ENCODE measurements at places on chromosomes 3 and 15. TPM values are rescaled to one million over a fixed set of nuclear protein-coding genes. Genes with fewer than 3 reads are reported as not detected.
A peak's percentile ranks its signal among the peaks of the same experiment; 100 is the strongest.

The ESYT3 gene
- total RNA-seq: 0.07 TPM

The HCLS1 gene
- 184 TPM for total RNA-seq

The FGD5 gene
- not detected for total RNA-seq

The CAND2 gene
- 1.1 TPM for total RNA-seq

The TRIM71 gene
- 0.02 TPM for total RNA-seq

The LRRC31 gene
- total RNA-seq: not detected

The CHRM5 gene
- not detected for total RNA-seq

The PLSCR1 gene
- total RNA-seq: 24.1 TPM

DNA sequence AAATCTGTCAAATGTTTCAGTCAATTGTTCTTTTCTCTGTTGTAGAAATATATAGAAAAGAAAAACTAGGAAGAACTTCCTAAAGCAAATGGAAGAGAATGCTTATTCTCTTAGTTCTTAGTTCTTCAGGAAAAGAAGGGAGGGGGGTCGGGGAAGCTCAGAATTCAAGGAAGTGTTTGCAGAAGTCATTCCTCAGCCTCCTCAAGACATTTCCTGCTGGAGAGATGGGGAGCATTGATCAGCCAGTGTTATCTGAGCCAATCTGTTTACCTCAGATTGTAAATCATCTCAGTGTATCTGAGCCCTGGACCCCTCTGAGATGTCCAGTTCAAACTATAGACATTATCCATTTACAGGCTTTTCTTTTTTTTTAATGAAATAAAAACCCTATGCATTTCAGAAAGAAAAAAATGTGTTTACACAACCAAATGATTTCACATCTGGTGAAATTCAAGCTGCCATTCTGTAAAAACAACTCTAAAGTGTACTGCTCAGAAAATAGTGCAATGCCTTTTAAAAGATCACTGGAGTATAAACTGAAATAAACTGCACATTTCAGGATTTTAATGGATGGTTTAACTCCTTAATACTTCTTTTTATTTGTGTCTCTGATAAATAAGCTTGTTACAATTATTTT is 460.7 kb downstream of the ROBO1 start:
- DNase-seq: no peak

DNA sequence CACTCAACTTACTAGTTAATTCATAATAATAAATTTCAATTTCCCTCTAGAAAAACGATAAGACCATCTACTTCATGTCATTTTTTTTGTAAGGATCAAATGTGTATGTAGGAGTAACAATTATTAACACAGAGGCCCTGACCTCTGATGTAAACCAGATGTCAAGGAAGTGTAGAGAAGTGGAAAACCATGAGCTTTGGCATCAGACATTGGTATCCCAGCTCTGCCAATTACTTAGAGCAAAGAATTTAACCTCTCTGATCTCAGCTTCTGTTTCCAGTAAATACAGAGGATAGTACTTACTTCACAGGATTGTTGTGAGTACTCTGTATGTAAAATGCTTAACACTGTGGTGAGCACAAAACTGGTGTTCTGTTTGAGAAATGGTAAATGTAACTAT is 17.5 kb downstream of the AQR start:
- no peak for DNase-seq

- no peak for DNase-seq
Observed at GRCh38 chr3:170623524-170623923, 37.6 kb upstream of the SLC7A14 start.

DNA sequence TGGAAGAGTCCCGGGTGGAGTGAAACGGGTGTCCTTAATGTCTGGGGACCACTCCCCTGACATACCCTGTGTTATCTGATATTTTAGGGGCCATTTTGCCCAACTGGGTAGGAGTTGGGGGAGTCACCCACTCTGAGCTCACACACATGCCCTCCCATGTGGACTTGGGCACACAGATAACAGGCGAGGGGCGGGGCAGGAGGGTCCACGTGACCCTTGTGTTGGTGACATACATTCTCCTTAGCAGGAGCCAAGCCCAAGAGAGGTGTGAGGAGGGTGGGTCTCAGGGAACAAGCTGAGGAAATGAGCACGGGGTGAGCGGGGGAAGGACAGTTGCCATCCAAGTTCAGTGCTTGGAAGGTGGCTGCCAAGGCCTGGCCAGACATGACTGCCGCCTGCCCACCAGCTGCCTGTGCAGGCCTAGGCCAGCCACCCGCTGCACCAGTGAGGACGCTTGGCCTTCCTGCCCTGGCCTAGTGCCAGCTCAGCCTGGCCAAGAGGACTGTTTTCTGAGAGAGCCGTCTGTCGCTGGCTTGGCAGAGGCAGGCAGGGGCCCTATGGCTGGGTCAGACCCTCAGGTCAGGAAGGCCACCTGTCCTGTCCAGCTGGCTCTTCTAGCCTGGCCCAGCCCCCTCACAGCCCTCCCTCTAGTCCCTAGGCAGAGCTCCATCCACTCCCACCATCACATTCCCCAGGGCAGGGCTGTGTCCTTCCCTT is 31.3 kb upstream of the TMEM115 start:
- DNase-seq: no peak

DNA sequence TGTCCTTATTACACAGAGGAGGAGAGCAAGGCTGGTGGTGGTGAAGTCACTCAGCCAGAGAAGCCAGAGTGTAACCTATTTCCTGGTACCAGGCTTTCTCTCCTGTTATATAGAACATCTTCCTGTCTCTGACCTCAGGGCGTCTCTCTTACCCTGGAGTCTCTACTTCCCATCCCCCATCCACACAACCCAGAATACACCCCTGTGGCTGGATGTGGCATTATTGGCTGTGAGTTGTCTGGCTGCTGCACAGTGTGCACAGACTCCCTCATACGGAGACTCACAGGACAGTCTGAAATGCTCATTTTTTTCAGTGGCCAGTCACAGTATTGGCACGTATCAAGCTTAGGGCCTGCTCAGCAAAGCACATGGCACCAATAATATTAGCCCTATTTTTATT is 8.6 kb downstream of the PODXL2 start:
- peak; percentile 21 for DNase-seq

DNA sequence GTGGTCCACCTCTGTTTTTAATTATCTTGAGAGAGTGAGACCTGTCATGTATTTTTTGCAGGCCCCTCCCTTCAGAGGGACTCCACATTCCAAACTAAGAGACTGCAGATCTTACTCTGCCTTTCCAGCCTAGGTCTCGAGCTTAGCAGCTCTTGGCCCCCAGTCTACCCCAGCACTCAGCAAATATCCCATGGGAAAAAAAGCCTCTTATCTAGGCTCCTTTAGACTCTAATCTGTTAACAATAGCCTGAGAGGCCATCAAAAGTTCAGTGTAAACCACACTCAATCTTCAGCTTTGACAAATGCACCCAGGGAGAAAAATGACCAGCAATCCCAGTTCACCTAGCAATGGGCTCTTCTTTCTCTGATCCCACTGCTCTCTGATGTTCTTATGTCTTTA is 8.6 kb upstream of the BLM start:
- DNase-seq: no peak

DNA sequence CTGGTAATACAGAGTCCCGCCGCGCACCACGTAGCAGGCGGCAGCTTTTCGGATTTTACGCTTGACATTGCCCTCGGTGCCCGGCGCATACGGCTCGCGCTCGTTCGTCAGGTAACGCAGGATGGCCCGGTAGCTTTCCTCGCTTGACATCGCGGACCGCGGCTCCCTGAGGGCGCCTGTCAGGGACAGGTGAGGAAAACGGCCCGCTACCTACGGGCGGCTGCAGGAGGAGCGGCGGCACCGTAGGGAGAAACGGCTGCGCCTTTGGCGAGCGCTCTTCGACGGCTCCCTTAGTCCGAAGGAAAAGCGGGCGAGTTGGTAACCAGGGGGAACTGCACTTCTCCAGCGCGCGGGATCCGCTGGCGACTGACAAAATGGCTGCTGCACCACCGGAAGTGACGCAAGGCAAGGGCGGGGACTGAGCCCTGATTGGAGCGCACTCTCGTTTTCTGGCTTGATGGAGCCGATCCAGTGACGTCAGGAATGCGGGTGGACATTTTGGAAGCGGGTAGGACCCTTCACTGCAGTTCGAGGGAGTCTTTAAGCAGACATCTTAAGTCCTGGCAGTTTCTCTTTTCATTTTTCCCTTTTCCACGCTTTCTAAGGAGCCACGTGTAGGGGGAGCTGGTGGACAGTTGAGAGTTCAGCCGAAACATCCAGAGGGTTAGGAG is at the start of gene ZBTB11:
ZBTB11 (minus strand) TSS at position 368 of the 671 bp plus-strand sequence; CDS start at position 150, 218 bp downstream.
- DNase-seq: peak; percentile 100

- no peak for DNase-seq
Observed at GRCh38 chr15:75928680-75929608, 25.3 kb downstream of the FBXO22 start.

- DNase-seq: no peak
Observed at GRCh38 chr15:83565553-83566159, 88.3 kb upstream of the ADAMTSL3 start.

DNA sequence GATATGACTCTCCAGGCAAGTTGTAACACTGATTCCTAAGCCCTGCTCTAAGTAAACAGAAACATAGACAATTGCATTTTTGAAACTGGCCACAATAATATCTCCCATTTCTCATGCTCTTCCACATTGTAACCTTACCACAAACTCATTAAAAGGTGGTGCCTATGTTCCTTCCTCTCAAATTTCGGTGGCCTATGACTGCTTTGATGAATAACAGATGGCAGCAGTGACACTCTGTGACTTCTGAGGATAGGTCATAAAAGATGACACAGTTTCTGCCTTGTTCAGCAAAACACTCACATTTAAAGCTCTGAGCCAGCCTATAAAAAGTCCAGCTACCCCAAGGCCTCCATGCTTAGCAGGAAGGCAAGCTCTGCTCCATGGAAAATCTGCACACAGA is 195.2 kb downstream of the EFHB start:
- DNase-seq: no peak

DNA sequence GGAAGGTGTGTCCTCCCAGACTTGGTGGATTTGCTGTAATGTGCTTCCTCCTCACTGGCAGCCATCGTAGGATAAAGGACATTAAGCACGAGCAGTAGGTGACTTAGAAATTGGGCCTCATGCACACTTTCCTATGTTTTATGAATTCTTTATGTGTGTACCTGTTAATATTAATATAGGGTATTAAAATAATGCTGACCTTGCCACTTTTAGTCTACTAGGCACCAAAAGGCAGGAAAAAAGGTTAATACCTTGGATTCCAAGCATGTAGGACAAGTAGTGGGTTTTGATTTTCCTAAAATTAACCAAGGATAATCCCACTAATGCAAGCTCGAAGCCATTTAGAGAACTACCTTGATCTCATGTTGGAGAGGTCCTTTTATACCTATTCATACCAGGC is 55.9 kb downstream of the ADAMTSL3 start:
- no peak for DNase-seq

DNA sequence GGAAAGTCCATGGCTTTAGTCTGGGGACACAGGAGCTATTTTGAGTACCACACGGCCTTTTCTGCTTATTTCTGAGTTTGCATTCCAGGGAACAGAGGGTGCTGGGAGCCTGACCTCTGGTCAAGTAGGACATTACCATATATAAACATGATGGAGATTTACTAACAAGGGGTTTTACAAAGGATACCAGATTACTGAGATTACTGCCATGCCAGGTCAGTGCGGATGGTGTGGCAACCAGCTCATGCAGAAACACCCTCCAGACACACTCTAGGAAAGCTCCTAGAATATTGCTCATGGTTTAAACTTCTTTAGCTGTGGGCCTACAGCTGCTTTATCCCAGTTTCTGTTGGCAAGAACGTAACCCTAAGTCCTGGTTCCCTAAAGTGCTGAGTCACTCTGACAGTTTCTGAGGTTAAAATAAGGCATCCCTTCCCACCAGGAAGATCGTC is 54.3 kb upstream of the AGTR1 start:
- no peak for DNase-seq

DNA sequence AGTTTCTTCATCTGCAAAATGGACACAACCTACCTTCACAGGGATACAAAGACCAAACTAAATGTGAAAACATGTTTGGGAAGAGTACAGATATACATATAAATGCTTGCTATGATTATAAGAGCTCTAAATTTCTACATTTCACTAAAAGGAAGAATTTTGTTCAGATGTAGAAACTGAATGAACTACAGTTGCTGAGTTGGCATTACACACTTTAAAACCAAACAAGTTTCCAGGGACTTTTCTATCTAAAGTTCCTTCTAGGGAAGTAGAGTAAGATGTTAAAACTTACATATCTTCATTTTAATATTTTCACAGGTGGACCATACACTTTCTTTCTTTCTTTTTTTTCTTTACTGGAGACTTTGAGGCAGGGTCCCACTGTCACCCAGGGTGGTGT is 4.6 kb downstream of the AAGAB start:
- no peak for DNase-seq

GRCh38 chr3:13159890-13160289 is 86.7 kb upstream of the IQSEC1 start:
- no peak for DNase-seq

DNA sequence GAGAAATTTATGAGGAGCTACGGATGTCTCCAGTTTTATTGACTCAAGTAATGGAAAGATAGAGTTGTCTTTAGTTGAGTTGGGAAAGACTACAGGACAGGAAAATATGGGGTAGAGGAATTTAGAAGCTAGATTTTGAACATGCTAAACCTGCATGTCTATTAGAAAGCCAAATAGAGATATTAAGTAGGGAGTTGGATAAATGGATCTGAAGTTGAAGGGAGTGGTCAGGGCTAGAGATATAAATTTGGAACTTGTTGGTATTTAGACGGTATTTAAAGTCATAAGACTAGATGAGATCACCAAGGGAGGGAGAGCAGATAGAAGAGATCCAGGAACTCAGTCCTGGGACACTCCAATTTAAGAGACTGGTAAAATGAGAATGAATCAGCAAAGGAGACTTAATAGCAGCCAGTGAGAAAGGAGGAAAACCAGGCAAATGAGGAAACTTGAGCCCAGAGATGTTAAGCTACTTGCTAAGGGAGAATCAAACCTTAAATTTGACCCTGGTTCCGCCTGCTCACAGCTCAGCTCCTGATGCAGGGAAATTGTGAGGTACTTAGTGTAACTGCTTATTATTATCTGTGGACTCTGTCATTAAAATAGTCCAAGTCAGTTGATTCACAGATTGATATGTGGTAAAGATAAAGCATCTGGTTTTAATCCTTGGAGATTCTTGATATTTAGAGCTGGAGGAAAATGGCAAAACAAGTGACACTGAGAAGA is 35.8 kb downstream of the ABI3BP start:
- DNase-seq: no peak

DNA sequence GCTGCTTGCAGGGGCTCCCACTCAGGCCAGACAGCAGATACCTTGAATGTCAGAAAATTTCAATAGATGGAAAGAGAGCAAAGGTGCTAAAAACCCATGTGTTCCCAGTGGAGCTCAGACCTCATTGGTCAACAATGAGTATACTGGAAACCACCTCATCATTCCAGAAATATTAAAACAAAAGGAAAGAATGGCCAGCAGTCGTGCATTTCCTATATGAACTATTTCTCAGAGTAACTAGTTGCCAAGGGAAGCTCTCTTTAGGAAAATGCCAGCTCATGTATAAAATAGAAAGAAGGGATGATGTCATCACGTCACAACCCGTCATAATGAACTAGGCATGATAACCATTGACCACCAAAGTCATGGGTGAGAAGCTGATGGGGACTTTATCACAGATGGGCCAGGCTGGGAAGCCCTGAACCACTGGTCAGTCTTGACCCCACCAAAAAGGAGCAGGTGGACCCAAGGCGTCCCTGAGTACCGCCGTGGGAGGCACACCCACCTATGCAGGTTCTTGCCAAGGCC is 17.5 kb downstream of the DNAJB8 start:
- DNase-seq: no peak

Measured in CD8-positive, alpha-beta memory T cell (primary cell).